ENCODE measurements at places on chromosomes 2 and 18.

GRCh38 chr2:240918258-240919091 is 12.3 kb downstream of the CROCC2 start:
- peak; percentile 4 for DNase-seq

DNA sequence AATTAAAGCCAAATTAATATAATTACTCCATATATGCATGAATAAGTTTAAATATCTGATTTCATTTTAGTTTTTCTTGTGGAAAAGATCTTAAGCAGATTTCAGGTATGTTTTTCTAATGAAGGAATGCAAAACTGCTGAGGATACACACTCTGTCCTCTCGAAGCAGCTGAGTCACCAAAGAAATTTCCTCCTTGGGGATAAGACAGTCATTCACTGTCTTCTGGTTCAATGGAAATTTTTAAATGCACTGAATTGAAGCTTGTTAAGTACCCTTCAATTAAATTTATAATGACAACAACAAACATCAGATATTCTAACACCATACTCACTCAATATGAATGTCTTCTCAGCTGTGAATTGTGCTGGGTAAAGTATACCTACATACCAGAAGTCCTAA is 101.5 kb upstream of the DNER start:
- DNase-seq, result no peak

DNA sequence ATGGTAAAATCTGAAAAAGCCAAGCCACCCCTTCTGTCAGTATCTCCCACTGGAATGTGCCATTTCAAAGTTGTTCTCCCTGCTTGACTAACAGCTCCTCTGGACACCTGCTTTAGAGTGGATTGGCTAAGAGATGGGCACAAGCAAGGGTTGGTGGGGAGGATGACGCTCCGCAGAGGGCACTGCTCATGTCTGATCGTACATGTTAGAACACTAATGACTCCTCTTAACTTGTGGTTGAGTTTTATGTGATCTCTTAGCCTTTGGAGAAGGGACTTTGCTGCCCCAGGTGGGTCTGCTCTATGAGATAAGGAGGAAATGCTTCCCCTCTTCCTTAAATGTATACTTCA is 8.2 kb upstream of the KIAA2012 start:
- DNase-seq, result no peak

DNA sequence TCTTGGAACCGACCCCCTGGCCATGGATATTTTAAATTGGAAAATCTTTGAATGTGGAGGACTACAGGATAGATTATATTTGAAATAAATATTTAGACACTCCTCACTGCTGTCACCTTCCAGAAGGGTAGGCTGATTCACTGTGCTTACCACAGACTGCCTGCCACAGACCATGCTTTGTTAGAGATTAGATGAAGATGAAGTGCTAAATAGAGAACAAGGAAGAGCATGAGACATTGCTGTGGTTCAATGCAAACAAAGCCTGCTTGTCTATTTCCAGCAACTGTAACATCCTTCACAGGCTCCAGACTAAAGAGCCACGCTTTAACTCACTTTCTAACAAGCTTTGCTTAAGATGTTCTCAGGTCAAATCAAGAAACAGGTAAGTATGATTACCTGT is 81.0 kb upstream of the TMEM17 start:
- DNase-seq, result no peak

- no peak for DNase-seq
These were observed 57.8 kb downstream of the TGOLN2 start for GRCh38 chr2:85269959-85270358.

GRCh38 chr2:54676656-54677055 is 46.8 kb upstream of the EML6 start:
- no peak for DNase-seq

DNA sequence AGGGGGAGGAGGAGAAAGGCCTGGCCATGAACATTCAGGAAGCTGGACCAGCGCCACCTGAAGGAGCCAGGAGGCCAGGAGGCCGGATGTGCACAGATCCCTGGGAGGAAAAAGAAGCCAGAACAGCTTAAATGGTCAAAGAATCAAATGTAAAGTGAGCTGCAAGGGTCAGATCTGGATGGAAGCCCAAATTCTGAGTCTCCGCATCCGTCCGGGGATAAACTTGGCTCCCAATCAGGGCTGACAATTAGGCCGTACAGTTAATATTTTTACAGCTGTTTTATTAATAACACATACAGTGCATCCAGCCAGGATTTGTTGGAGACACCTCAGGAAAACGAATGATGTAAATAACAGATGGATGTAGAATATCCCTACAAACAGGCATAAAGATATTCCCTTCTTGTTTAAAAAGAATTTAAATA is 495.1 kb upstream of the TCF4 start:
- DNase-seq, result no peak

GRCh38 chr2:68812251-68812650 is 58.9 kb downstream of the BMP10 start:
- DNase-seq, result no peak

GRCh38 chr2:40103163-40103562 is 324.1 kb upstream of the THUMPD2 start:
- no peak for DNase-seq

GRCh38 chr2:219967247-219968245 is 340.1 kb downstream of the SLC4A3 start:
- DNase-seq, result no peak

- no peak for DNase-seq
These were observed 20.1 kb upstream of the PPP3R1 start for GRCh38 chr2:68272246-68272994.

DNA sequence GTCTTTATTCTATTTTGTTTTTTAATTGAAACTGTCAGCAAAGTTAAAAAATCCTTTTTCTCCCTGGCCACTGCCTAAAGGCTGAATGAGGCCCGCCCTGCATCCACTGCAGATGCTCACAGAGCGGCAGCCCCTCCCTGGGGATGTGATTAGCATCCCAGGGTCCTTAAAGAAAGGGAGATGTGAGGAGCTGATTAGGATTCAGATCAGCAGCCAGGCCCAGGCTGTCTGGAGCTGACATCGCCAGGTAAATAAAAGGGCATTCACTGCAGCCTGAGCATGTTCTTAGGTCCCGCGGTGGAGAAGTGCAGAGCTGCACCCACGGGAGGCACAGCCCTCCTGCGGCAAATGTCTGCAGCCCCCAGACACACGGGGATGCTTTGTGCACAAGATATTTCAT is 83.8 kb downstream of the LONRF2 start:
- no peak for DNase-seq

DNA sequence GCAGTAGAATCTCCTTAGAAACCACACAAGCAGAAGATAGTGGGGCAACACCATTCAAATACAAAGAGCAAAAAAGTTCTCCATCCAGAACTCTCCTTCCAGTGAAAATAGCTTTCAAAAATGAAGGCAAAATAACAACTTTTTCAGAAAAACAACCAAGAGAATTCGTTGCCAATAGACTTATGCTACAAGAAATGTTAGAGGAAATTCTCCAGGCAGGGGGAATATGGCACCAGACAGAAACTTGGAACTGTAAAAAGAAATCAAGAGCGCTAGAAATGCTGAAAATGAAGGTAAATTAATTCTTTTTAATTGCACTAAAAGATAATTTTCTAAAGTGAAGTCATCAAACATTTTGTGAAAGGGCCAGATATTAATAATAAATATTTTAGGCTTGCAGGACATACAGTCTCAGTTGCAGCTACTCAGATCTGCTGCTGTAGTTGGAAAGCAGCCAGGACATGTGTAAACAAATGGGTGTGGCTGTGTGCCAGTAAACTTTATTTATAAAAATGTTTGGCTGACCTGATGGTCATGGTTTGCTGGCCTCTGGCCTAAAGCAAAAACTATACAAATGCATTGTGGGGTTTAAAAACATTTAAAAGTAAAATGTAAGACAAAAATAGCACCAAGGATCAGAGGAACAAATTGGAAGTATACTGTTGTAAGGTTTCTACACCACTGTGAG is 73.7 kb upstream of the TGFA start:
- no peak for DNase-seq

DNA sequence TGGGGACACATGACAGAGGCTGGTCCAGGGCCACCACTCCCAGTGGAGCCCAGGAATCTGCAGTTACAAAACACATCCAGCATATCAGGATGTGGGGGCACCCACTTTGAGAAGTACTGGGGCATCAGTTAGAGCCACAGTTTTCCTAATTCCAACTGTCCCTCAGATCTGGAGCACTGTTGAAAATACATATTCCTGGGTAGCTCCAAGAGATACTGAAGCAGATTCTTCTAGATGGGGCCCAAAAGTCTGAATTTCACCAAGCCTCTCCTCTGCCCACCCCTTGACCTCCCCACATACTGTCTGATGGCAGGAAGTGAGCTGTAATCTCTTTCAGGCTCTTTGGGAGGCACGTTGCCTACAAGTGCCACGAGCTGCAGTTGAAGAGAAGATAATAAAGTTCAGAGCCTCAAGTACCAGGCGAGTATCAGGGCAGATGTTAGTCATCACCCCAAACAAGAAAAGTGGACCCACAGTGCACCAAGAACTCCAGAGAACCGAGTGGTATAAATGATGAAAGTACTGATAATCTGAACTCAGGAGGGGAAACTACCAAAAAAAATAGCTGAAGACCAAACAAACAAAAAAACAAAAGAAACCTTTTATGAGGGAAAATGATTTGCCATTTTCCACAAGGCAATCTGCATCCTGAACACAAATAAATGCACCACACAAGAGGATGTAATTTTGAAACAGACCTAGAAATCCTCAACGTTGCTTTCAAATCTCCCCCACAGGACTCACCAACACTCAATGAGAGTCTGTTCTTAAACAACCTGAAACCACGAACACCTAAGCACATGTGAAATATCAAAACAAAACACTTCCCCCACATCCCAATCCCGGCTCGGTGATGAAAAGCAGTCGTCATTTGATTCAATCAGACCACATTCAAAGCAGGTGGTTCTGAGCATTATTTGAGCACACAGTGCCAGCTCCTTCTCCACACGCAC is 98.7 kb downstream of the TCF4 start:
- peak; percentile 65 for DNase-seq

GRCh38 chr2:39247512-39248043 is 3.8 kb upstream of the CDKL4 start:
- DNase-seq, result no peak

DNA sequence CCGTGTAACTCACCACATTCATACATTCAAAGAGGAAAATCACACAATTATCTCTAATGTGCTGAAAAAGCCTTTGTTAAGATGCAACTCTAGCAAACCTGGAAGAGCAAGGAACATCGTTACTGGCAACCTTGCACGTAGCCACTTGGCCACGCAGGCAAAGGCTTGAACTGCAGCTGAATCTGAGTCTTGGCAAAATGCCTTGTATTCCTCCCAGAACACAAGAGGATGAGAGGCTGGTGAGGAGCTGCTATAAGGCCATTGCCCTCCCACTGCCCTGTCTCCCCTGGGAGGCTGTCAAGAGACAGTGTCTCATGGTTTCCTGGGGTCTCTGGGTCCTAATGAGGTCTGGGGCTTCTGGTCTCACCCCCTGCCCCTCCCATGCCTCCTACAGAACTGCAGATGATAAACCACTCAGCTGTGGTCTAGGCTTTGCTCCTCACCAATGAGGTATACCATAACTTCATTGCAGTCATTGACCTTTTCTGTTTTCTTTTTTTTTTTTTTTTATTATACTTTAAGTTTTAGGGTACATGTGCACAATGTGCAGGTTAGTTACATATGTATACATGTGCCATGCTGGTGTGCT is 141.4 kb downstream of the SPP2 start:
- no peak for DNase-seq

DNA sequence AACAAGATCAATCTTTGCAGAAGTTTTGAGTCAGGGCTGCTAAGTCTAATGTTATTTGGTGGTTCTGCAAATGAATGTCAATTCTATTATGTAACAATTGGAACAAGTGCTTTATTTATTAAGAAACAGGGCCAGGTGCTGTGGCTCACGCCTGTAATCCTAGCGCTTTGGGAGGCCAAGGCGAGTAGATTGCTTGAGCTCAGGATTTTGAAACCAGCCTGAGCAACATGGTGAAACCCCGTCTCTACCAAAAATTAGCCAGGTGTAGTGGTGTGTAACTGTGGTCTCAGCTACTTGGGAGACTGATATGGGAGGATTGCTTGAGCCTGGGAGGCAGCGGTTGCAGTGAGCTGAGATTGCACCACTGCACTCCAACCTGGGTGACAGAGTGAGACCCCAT is 13.2 kb upstream of the RNF103 start:
- DNase-seq, result no peak

DNA sequence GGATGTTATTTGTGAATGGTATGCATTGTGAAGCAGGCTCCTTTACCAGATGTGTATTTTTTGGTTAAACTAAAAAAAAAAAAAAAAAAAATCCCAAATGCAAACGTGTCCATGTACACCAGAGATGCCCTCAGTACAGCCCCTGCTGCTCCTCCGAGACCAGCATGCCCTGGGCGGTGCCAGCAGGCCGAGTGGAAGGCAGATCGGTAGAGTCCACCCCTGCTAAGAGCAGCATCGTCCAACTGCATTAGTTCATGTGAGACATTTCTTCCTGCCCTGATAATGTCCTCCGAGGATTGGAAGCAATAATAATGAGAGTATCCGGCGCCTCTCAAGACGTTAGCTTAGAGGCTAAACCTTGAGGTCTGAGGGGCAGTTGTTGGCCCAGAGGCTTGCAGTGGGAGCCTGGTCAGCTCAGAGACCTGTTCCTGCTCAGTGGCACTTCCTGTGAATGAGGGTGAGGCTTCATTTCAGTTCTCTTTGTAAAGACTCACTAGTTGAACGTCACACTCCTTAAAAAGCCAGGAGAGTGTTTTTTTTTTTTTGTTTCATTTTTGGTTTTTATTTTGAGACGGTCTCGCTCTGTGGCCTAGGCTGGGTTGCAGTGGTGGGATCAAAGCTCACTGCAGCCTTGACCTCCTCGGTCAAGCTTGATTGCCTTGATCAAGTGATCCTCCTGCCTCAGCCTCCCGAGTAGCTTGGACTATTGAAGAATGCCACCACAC is 5.6 kb downstream of the SLC66A3 start:
- DNase-seq, result peak; percentile 17

DNA sequence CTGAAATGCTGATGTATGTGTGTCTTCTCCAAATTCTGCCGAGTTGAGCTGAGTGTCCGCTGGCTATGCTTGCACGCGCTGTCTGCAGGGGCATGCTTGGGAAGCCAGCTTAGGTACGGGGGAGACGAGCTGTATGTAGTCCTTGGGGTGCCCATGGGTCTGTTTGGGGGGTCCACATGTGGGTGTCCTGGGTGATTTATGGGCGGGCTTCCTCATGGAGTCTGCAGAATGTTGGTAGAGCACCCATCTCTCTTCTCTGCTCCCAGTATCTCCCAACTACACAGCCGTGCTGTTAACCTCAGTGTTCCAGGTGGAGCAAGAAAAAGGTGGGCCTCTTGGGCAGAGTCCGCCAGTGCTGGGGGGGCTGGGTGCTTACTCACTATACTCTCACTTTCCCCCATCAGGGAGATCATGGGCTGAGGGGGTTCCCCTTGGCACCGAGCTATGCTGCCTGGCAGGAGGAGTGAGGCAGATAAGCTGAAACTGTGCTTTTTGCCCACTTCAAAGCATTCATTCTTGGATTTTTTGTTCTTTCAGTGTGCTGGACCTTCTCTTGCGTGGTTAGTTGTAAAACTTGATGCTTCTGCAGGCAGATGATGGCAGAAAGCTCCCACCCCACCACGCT is 128.2 kb upstream of the ALKAL2 start:
- DNase-seq, result no peak

GRCh38 chr18:33627114-33627513 is 49.1 kb downstream of the ASXL3 start:
- DNase-seq, result no peak
